Right lung (tissue), 10 donors: ENCODE measurements at places on chromosomes 13 and 19. TPM values are rescaled to one million over a fixed set of nuclear protein-coding genes. Genes with fewer than 3 reads are reported as not detected.

WDR87 gene
- polyA plus RNA-seq = 0.03 TPM

FOXO1 gene
- polyA plus RNA-seq = 12.6 TPM

PRTN3 gene
- polyA plus RNA-seq = 3.4 TPM

DNA sequence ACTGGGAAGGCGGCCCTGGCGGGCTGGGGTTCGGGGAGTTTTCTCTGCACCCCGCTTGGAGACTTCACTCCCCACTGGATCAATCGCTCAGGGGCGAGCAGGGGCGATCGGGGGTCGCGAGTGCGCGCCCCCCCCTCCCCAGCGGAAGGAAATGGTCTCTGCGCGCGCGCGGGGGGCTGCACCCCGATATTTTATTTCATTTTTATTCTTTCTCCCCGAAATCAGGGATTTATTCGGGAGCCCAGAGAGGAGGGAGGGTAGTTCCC lies 421 bp downstream of the ARID3A start:
- no peak for DNase-seq

DNA sequence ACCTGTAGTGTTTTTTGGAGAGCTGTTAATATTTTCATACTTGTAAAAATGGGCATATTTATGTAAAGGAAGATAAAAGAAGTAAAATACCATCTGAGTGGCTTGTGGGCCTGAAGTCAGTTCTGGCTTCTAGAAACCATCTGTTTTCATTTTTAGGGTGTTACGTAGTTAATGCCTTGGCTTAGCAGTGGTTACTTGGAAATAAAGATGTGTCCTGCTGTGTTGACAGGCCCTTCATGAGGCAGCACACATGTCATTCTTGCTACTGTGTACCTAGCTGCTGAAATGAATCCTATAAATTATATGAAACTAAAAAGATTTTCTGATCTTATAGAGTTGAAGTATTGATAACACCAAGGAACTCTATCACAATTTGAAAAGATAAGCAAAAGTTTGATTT lies 16.0 kb downstream of the ILF3 start:
- no peak for DNase-seq

- DNase-seq = no peak
These were observed 44.9 kb downstream of the LATS2 start for GRCh38 chr13:21016487-21016886.

- no peak for DNase-seq
These were observed 36.7 kb downstream of the CUL4A start for GRCh38 chr13:113245849-113246796.
